ENCODE measurements at places on chromosomes 3 and 15.

DNA sequence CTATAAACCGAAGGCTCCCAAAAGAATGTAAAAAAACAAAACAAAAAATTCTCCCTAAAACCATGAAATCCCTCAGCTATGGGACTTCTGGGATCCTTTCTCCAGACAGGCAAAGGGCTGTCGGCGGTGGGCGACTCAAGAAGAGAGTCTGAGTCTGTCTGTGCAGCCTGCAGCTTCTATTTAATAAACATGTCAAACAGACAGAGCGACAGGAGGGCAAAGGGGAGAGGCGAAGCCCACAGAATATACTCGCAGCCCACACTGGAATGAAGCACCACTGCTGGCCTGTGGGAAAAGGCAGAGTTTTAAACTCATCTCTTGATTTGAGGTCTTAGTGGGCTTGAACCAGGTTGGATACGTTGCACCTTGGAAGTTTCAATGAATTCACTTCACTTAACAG lies 40.2 kb downstream of the ISL2 start:
- no peak for DNase-seq

DNA sequence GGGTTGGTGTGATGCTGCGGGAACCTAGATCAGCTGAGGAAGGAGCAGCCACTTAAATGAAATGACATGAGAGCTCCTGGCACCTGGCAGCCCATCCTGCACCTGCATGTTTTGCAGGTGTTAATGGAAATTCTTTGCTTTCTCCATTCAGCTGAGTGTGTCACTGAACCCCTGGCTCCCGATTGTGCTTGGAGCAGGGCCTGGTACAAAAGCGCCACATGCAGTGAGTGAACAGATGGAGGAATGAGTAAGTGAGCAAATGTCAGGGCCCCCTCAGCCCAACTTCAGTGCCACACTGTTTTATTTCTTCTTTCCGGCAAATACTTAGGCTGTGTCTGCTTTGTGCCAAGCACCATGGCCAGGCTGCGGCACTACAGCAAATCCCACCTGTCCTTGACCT lies 132.2 kb downstream of the ASB7 start:
- no peak for DNase-seq

GRCh38 chr3:134354612-134355251 lies 19.5 kb downstream of the AMOTL2 start:
- no peak for DNase-seq

DNA sequence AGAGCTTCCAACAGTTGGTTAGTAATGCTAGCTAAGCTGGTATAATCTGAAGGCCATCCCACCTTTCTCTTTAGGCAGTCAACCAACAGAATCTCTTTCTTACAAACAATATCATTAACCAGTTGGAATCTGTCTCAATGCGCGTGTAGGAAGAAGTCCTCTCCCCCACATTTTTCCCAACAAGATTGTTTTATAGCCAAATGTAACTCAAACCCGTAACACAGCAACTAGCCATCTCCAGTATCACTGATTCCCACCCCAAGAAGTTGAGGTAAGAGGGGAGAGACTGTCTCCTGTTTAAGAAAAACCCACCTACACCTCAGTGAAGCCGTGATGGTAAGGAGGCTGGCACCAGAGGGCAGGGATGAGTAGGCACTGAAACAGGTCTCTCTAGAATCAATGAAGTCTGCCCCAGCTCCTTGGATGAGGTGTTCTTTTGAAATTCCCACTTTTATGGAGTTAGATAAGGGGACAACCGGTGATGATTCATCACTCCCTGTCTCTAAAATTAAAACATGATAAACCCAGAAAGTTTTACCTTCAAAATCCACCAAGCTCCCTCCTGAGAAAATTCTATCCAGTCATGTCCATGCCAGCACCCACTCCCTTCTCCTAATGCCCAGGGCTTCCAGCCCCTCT lies 30.9 kb downstream of the CDC25A start:
- DNase-seq = no peak

GRCh38 chr15:72133211-72133610 lies 15.0 kb downstream of the SENP8 start:
- no peak for DNase-seq

- no peak for DNase-seq
Observed at GRCh38 chr3:99834211-99834957, 16.7 kb downstream of the CMSS1 start.

DNA sequence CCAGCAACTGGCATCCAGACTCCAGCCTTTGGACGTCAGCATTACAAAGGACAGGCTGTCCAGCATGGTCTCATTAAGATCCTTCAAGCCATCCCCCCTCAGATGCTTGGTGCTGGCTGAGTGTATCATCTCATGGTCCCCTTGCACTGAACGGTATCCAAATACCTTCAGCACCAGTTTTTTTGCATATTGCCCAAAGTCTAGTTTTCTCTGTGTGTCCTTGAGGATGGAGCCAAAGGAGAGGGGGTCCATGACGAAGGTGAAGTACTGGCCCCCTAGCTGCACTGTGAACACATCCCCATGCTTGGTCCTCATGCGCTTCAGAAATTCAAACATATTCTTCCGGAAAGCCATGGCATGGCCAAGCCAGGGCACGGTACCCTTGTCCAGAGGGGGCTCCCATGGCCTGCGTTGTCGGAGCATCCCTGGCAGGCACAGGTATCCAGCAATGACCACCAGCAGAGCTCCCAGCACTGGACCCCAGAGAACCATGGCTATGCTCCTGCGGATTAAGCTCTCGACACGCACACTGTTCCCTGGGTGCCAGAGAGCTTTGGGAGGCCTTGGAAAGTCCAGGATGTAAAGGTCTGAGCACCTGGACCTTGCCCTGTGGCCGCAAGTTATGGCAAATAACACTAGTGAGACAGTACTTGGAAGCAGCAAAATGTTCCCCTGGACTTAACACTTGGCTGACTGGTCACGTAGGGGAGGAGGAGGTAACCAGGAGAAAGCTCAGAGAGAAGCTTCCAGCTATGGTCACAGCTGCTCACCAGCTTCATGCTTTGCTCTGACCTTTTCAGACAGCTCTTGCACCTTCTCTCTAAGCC lies at the start of gene CYP8B1:
TSS of gene CYP8B1 (minus strand) at position 555 of the 827 bp plus-strand sequence. CDS start at position 492, 63 bp downstream.
- no peak for DNase-seq

DNA sequence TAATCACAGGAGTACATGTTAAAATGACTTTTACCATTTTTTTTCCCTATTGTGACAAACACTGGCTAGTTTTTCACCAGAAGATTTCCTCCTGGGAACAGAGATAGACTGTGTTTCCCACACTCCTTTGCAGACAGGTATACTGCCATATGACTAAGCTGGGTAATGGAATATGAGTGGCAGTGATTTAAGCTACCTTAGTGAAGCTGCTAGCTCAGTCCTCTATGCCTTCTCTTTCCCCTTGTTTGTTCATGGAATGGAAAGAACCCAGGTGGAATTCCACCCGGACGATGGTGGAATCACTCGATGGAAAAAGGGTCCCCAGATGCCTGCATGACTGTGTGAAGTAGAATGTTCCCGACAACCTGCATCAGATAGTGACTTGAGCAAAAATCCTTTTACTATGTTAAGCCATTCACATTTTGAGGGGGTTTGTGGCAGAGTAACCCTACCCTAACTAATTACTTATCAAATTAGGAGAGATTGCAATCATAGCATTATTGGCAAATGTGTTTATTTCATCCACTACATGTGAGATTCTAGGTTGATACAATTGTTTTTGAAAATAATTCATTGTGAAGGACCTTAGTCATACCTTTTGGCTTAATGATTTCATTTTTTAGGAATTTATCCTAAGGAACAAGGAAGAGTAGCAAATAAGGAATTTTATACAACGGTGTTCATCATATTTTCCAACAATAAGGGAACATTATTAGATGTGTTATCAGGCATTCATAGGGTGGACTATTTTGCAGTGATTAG lies 16.5 kb downstream of the THSD4 start:
- DNase-seq = no peak

GRCh38 chr15:80595396-80595795 lies 99.7 kb upstream of the ABHD17C start:
- no peak for DNase-seq

GRCh38 chr15:64803526-64803925 lies 21.9 kb downstream of the PIF1 start:
- DNase-seq = no peak
